ENCODE measurements at places on chromosomes 13 and 19. TPM values are rescaled to one million over a fixed set of nuclear protein-coding genes. Genes with fewer than 3 reads are reported as not detected.

DNA sequence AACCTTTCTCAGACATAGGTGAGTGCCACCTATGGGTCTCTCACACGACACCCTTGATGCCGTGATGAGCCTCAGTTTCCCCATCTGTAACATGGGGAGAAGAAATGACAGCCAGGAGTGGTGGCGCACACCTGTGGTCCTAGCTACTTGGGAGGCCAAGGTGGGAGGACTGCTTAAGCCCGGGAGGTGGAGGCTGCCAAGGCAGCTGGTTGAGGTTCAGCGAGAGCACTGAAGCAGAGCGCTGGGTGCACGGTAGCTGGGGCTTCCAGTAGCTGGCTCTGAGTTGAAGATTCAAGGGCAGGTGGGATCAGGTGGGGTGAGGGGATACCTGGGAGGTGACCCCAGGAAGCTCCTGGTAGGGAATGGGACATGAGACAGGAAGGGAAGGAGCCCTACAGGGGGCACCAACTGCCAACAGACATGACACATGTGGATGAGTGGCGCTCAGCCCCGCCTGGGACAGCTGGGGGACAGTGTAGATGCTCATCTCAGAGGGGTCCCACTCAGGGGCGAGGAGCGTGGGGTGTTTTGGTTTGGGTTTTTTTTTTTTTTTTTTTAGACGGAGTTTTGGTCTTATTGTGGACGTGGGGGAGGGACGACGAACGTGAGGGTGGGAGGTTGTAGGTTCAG lies 6.5 kb upstream of the SSBP4 start:
- no peak for DNase-seq

DNA sequence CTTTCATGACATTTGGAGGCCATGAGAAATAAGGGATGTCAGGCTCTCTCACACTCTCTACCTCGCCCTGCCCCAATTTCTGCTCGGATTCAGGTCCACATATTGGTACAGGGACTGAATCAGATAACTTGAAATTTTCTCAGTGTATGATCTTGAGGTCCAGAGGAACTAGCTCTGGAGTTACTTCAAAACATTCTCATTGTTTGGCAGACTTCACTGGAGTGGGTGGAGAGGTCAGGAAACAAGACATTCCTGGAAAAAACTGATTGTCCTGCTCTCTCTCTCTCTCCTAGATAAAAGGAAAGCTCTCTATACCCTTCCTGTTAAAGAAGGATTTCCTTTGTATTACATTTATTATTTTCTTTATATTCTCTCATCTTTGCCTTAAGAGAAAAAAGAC lies 428.1 kb upstream of the DACH1 start:
- DNase-seq = no peak

GRCh38 chr19:54795758-54796157 lies 7.7 kb upstream of the KIR2DL4 start:
- no peak for DNase-seq

DNA sequence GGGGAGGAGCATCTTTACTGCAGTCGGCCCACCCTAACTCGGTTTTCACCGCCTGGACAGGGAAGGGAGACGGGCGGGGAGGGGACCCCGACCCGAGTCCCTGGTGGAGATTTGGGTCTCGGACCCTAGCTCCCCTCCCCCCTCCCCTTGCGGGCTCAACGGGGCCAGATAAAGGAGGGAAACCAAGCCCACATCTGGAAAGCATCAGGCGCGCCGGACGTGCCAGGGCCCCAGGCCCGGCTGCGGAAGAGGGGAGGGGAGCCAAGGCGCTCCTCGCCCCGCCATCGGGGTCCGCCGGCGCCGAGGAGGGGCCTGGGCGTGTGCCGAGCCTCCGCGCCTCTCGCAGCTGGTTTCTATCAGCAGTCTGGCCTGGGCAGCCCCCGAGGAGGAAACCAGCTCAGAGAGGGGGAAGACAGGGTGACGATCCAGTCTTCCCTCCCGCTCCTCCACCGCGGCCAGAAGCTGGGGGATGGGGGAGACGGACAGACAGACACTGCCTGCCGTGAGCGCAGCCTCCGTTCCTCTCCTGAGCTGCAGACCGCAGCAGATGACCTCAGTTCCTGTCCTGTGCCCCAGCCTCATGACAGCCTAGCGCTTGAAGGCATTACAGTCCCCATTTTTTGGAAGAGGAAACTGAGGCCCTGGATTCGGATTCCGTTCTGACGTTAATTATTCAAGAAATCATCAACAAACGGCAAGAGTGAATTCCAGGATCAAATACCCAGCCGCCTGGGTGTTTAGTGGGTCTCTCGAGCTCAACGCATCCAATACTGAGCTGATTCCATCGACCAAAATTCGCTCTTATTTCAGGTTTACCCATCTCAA lies 3.6 kb upstream of the GNG8 start:
- peak; percentile 58 for DNase-seq

- DNase-seq = no peak
Measured at GRCh38 chr19:39542206-39542605, 2.2 kb upstream of the EID2 start.

- DNase-seq = no peak
Measured at GRCh38 chr19:28027116-28027515, 1185.8 kb downstream of the UQCRFS1 start.

DNA sequence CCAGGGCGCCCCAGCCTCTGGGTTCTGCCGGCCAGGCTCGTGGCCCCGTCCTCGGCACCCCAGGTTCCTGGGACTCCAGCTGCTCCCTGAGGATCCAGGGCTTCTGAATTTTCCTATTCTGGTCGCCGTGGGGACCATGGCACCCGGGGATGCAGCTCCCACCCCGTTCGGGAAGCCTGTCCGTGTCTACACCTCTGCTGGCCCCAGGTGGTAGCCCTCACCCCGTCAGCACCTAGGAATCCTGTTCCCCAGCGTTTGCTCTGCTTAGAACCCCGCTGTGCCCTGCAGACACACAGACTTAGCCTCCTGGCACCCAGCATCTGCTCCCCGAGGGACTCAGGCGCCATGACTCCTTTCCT lies 960 bp downstream of the PPFIA3 start:
- no peak for DNase-seq

GRCh38 chr19:13865571-13866462 lies 11.1 kb upstream of the NANOS3 start:
- DNase-seq = no peak

The TJP3 gene
- total RNA-seq = not detected

The FFAR3 gene
- total RNA-seq = not detected

The TMEM38A gene
- total RNA-seq = 0.94 TPM

The TNFRSF19 gene
- total RNA-seq = 2.0 TPM

The C19orf81 gene
- total RNA-seq = 1.1 TPM

The PHF11 gene
- 3.3 TPM for total RNA-seq

Measured in HT1080 (cell line).